Activated CD8-positive, alpha-beta memory T cell treated with anti-CD3 and anti-CD28 coated beads for 1 hour (primary cell): ENCODE measurements at places on chromosomes 7 and 10.

DNA sequence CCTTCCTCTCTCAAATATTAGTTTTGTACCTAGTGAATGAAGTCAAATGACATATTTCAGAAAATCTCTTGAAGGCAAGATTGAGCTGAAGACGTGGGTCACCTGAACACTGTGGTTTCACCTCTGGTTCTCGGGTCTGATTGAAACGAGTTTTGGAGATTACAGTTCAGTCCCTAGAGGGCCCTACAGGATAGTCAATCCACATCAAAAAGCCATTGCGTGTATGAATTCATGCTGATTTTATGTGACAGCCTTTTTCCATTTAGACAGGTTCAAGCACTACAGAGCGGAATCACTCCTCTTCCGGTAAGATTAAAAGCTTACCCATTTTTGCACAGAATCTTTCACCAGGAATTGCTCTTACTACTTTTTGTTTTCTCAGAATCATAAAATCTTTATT lies 62.2 kb downstream of the VIM start:
- no peak for DNase-seq

DNA sequence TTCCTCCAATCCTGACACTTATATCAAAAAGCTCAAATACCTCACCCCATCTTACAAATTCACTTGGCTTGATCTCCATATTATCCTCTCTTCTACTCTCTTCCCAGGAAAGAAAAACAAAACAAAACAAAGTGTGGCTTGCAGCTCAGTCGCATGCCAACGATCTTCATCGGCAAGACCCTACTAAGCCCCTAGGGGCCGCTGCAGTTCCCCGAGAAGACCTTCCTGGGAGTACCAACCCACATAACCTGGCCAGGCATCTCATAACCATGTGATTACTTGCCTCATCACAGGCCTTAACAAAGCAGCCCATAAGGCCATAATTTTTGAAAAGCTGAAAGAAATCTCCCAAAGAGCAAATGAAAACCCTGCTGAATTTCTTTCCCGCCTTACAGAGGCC lies 103.7 kb downstream of the ZNF92 start:
- no peak for DNase-seq

DNA sequence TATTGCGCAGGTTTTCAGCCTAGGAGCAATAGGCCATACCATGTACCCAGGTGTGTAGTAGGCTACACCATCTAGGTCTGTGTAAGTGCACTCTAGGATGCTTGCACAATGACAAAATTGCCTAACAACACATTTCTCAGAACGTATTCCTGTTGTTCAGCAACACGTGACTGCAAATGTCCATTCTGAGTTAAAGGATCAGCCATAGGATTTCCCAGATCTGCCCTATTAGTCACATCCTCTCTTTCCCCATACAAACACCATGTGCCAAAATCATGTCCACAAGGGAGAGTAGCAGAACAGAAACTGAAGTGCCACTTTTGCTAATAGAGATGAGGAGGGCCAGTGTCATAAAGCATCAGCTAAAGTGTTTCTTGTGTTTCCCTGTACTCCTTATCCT lies 42.6 kb upstream of the AMPH start:
- DNase-seq: no peak

GRCh38 chr7:121547544-121548092 lies 151.5 kb upstream of the FAM3C start:
- DNase-seq: no peak
